ENCODE measurements at places on chromosomes 7 and 10. TPM values are rescaled to one million over a fixed set of nuclear protein-coding genes. Genes with fewer than 3 reads are reported as not detected.

- no peak for DNase-seq
Observed at GRCh38 chr10:22704942-22705341, 9.4 kb downstream of the PIP4K2A start.

The PCLO gene
- 0.39 TPM for polyA plus RNA-seq

The SLK gene
- 25.6 TPM for polyA plus RNA-seq

DNA sequence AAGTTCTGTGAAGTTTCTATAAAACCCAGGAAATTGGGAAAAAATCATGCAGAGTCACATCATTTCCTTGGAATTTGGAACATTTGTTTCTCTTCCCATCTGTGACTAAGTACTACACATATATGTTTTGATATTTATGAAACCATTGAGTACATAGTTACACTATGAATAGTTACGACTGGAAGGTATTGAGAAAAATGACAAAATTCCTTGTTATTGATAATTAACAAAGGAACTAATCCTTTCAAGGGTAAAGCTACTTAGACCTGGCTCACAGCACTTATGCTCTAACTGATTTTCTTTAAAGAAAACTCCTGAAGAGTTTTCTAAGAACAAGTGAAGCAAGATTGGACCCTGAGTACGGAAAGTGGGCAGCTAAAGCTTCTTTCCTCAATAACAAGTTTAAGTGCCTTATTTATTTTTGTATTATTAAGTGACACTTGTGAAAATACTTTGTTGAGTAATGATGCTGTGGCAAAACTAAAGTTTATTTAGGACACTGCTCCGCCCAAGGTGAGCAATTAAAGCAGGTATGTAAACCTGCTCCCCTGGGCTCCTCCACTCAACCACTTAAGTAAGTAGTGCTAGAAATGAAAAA, 12.0 kb upstream of the GLCCI1 start:
- peak; percentile 33 for DNase-seq

DNA sequence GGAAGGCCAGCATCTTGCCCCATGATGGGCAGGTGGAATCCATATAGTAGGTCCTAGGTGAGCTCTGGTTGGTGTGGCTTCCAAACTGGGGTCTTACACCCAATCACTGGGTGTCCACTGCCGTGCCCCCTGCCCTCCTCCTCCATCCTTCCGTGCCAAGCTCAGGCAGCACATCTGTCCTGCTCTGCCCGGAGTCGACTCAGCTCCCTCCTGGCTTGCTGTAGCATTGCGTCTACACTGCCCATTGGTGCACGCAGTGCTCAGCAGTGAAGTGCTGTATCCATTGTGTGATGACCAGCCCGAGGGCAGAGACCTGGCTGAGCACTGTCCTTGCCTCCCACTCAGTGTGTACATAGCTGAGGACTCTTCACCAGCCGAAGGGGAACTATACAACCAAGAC, 148.4 kb downstream of the ADAM12 start:
- no peak for DNase-seq

DNA sequence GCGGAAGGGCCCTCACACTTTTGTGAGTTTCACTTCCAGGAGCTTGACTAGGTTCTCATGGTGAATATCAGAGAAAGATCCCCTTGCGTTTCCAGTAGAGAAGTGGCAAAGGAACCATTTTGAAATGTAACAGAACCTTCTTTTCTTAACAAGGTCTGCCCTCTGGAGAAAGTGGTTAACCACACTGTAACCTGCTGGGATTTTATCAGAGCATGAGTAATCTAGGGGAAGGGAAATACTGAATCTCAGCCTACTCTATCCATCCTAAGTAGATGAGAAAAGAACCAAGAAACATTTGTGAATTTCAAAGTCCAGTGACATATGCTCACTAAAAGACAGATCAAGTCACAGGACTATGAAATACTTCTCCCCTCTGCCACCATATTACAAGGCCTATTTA, 235.5 kb downstream of the ZEB1 start:
- no peak for DNase-seq

- DNase-seq: peak; percentile 11
Observed at GRCh38 chr7:121961089-121961867, 88.3 kb downstream of the PTPRZ1 start.

GRCh38 chr10:127176649-127177048, 19.7 kb downstream of the INSYN2A start:
- no peak for DNase-seq

The TUBB8 gene
- 0.33 TPM for polyA plus RNA-seq

The TMEM176A gene
- 21.4 TPM for polyA plus RNA-seq

DNA sequence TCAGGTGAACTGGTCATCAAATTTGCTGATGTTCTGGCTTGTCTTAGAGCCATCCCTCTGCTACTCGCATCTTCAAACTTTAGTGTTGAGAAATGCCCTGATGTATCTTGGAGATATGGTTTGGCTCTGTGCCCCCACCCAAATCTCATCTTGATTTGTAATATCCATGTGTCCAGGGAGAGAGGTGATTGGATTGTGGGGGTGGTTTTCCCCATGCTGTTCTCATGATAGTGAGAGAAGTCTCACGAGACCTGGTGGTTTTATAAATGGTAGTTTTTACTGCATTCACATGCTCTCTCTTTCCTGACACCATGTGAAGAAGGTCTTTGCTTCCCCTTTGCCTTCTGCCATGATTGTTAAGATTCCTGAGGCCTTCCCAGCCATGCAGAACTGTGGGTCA, 74.0 kb upstream of the AFAP1L2 start:
- no peak for DNase-seq

DNA sequence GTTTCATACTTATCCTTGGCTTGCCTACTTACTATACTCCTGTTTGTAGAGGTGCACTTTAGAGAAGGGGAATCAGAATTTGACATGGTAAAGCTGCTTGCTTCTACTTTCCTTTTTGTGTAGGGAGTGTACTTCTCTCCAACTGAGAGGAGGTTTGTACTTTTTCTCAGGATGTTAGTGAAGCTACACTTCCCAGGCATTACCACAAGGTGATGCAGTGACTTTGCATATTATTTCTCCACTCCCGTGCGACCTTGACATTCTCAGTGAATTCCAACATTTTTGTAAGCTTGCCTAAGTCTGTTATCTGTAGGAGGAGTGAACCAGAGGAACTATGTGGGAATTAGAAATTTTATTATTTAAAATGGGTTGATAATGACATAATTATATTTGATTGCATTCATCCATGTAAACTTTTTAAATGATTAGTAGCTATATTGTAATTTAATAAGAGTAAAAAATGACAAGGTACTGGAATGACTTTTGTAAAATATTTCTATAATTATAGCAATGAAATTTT, 5.2 kb downstream of the TAX1BP1 start:
- DNase-seq: peak; percentile 14

The C10orf105 gene
- polyA plus RNA-seq: 0.16 TPM

The PKD2L1 gene
- not detected for polyA plus RNA-seq

DNA sequence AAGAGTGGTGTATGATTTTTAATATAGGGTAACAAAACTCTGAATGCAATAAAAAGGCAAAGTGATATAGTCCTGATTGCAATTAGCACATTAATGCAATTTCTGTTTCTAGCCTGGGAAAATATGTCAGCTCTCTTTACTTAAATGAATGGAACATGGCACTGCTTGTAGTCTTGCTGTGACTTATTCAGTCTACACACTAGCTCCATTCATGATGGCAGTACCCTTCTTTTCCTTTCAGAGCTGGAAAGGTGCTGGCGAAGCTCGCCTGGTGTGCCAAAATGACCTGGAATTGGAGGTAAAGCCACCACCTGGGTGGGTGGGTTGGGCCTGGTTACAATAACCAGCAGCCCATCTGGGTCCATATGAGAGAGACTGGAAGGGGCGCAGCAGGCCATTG, 85.3 kb downstream of the ZNF365 start:
- DNase-seq: no peak

- DNase-seq: no peak
Observed at GRCh38 chr7:103686064-103686463, 240.1 kb upstream of the SLC26A5 start.

The BAIAP2L1 gene
- polyA plus RNA-seq: 6.3 TPM

DNA sequence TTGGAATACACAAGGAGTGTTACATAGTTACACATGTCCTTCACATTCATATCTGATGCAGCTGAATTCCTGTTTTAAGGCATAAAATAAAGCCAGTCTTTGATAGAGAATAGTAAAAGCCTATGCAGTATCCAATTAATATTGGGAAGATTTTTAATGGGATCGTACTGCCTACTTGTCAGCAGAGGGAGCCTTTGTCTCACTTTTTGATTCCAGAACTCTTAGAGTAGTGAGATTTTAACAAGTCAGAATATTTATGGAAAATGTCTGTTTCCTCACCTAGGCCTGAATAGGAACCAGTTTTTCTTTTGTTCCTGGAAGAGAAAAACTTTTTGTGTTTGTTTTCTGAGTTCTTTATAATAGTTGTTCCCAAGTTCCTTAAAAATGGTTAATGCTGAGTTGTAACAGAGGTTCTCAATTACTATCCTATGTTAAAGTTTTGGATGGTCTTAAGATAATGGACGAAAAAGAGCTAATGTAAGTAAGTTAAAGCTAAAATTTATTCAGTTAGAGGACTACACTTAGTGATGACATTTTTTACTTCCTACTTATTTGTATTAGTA, 114.0 kb downstream of the BBS9 start:
- peak; percentile 76 for DNase-seq

The PIK3AP1 gene
- polyA plus RNA-seq: 1.9 TPM

- DNase-seq: no peak
Observed at GRCh38 chr7:101919363-101920115, 102.1 kb downstream of the CUX1 start.

DNA sequence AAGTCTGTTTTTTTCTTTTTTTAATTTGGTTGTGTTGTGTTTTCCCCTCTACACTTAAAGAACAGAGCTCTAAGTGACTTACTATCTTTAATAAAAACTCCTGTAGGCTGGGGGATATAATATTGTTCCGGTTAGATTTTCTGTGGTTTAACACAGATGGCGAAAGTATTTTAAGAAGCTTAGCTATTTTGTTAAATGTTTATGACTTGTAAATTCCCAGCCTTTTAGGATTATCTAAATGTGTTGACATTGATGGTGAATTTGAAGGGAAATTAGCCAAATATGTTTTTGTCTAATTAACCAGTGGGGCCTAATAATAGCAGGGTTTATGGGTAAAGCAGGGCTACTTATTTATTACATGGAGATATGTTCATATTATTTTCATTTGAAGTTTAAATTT, 538.5 kb downstream of the INHBA start:
- no peak for DNase-seq

The CRPPA gene
- 4.0 TPM for polyA plus RNA-seq

DNA sequence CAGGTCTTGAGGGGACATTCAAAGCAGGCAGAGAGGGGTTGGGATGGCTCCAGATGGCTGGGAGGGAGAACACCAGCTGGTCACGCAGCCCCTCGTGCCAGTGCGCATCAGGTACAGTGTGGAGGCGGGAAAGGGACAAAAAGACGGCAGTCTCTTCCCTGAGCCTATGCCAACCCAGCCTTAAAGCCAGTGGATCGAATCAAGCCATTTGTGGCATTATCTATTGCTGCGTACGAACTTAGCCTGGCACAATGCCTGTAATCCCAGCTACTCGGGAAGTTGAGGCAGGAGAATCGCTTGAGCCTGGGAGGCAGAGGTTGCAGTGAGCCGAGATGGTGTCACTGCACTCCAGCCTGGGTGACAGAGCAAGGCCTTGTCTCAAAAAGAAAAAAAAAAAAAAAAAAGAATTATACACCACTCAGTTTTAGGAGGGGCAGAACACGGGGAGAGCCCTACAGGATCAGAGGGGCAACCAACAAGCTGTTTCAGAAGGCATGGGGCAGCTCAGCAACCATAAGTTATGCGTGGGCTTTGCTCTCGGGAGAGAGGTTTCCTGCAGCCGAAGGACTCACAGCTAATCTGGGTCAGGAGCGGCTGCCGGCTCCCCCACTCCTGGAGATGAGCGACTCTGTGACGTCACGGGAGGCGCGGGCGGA, 356 bp upstream of the NDUFB2 start:
- peak; percentile 95 for DNase-seq

The PDE6C gene
- 0.53 TPM for polyA plus RNA-seq

- no peak for DNase-seq
Observed at GRCh38 chr10:68784476-68784875, 42.9 kb upstream of the STOX1 start.

- peak; percentile 96 for DNase-seq
Observed at GRCh38 chr10:102120142-102120990, at the start of gene LDB1. Gene LDB1 (minus strand): TSS chr10:102120368. CDS start chr10:102120110, 258 bp downstream.

GRCh38 chr7:118109607-118110006, 74.4 kb upstream of the LSM8 start:
- no peak for DNase-seq

DNA sequence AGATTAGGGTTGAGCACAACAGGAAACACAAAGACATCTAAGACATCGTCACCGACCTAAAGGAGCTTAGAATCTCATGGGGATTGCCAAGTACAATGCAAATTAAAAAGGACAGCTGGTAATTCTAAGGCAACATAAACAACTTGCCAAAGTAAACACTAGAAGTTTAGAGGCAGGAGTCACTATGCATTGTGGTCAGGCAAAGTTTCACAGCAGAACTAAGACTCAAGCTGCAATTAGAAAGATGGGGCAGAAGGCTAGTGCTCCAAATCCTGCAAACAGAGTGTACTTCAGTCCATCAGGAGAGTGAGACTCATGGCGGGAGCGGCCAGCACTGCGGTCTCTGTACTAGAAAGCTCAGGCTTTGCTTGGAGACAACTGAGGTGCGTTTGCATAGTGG, 52.7 kb downstream of the HIPK2 start:
- no peak for DNase-seq

GRCh38 chr7:144632724-144633123, 203.1 kb downstream of the TPK1 start:
- DNase-seq: no peak

- no peak for DNase-seq
Observed at GRCh38 chr7:130329681-130330080, 14.9 kb upstream of the CPA5 start.

All from muscle of back (tissue), 13 donors.